ENCODE measurements at places on chromosomes 5 and 9.
A peak's percentile ranks its signal among the peaks of the same experiment; 100 is the strongest.

DNA sequence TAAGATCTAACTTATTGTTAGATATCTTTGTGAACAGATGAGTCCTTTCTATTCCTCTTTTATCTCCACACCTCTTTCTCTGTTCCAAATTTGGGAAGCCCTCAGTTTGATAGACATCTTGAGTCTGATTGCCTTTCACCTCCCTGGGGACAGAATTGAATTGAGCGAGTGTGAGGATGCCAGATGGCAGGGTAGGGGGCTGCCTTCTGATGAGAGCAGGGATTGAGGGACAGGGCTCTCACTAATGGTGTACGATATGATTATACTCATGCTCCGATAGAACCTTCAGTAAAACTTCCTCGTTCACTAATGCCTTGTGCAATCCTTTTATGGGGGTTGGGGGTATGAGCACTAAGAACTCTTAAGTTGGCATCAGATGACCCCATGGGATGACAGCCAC, 172.1 kb upstream of the DAP start:
- DNase-seq, result no peak

DNA sequence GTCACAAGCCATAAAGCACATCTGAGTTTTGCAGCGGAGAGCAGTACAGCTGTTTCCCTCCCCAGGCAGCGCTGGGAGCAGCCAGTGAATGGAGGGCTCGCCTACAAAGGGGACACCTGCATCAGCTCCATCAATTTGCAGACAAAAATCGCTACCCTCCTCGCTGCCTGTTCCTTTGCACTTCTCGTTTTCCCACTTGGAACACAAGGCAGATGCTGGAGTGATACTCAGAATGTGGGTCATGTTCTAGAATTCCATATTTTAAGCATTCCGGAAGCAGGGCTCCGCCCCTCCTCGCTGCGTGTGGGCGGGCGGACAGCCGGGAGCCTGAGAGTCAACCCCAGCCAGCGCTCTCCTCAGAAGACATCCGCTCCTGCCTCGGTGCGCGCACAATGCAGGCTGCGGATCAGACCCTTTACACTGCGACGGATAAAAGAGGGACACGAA, 92.1 kb downstream of the LMNB1 start:
- DNase-seq, result peak; percentile 37

DNA sequence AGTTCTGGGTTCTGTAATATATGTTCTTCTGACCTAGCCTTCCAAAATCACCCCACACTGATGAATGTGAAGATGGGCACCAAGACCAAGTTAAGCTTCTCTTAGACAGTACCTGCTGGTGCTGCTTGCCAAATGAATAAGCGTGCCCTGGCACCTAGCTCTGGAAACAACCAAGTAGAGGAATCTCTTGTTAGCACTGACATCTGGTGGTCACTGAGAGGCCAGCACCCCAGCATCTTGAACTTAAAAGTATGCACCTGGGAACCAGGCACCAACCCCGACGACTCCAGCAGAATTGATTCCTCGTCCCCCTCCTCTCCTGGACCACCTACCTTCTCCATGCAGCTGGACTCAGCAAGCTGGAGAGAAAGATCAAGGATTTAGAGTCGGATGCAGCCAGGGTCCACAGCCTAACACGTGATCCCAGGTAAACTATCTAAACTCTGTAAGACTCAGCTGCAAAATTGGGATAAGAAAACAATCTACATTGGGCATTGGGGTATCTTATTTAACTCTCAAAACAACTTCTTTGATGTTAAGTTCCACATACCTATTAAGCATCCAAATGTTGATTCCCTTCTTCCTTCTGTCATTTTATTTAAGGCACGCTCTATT, 89.8 kb downstream of the SLC1A3 start:
- DNase-seq, result no peak

DNA sequence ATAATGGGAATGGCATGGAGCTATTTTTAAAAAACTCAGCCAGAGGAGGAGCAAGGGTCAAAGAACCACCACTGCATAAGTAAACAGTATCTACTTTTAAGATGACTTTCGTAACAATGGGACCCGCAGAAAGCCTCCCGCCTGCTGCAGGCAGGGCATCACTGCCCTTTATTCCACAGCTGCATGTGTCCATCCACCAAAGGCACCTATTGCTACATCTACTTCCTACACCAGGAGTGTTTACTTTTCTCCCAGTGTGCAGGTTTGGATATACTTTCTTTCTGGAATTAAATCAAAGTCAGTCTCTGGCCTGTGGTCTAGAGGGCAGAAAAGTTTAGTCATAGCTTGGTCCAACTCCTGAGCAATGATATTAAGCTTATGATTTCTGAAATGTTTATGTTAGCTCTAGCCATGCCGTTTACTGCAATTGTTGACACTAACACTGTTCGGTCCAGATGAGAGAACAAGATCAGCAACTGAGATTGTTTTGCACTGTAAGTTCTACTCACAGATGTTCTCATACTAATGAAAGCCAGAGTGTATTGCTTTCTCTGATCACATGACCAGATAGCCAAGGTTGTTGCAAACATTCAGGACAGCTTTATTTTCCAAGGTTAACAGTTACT, 391.5 kb downstream of the FGF10 start:
- no peak for DNase-seq

DNA sequence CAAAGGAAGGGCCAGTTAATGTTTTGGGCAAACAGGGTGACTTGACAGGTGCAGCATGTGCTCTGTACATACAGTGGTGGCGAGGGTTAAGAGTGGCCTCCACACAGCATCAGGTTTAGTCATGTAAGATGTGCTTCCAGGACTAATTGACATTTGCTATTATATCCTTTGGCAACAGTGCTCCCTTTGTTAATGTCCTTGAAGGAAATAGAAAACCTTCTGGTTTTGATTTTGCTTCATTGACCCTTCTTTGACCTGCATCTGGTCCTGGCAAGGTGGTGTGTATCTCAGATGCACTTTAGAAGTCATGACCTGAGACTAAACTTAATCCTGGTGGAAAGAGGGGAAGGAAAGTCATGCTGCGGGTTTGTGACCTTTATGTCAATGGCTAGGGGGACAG, 440.0 kb downstream of the ENC1 start:
- no peak for DNase-seq

GRCh38 chr5:127863610-127864395, 160.6 kb downstream of the CCDC192 start:
- no peak for DNase-seq

DNA sequence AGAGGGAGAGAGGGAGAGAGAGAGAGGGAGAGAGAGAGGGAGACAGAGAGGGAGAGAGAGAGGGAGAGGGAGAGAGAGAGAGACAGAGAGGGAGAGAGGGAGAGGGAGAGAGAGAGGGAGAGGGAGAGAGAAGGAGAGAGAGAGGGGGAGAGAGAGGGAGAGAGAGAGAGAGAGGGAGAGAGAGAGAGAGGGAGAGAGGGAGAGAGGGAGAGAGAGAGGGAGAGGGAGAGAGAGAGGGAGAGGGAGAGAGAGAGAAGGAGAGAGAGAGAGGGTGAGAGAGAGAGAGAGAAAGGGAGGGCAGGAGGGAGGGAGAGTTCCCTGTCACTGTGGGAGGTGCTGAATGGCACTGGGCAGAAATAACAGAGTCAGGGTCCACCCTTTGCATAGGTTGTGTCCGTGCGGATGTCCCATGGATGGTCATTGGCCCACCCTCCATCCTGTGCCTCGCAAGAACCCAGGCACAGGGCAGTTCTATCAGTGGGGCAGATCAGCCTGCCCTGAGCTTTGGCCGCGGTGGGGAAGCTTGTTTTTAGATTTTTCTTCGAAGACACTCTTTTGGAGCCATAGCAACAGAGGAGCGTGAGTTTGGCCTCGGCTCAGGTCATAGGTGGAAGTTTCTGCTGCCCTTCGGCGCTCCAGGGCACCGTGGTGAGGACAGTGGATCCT, 30.1 kb downstream of the ADAMTSL2 start:
- no peak for DNase-seq

DNA sequence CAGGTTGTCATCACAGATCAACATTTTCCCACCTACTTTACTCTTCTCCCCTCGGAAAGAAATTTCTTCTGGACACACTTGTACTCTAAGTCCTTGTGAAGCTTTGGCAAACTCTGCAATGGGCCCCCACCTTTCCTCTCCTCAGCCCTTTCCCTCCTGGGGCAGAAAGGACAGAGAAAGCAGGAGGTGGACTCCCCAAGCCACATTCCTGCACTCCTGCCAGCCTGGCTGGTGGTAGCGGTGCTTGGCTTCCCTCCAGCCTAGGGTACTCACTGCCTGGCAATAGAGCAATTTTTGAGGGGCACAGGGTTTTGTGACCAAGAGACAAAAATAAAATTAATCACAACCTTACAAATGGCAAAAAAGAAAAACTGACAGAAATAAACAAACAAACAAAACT, 451.4 kb downstream of the ZSWIM6 start:
- no peak for DNase-seq

DNA sequence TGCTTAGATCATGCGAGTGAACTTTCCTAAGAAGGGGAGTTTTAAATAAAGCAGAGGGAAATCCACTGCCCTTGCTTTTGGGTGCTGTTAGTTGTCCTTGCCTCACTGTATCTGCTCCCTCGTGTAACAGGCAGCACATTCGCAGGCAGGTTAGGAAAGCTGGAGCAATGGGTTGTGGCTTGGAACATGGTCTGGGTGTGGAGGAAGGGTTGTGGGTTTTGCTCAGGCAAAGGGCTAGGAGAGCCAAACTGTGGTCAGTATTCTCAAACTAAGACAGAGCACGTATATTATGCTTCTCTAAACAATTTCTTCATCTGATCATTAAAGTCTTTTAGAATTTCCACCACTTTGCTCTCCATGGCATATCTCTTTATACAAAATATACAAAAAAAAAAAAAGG, 135.7 kb downstream of the FANCC start:
- DNase-seq, result no peak

DNA sequence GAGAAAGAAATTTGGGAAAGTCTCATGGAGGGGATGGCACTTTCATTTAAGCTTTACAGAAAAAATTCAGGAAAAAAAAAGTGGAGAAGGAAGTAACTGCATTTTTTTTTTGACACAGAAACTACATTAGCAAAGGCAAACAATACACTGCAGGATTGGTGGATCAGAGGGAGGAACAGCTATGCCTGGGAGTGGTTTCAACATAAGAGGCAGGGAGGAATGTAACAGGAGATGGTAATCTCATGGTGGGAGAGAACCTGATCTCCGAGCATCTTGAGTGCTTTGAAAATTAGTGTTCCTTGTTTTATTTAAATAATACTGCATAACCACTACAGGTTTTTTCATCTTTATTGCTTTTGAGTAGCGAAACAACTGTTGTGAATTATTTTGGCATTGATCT, 249.4 kb downstream of the FAM170A start:
- no peak for DNase-seq

GRCh38 chr5:158320178-158320674, 461.3 kb upstream of the CLINT1 start:
- DNase-seq, result no peak

GRCh38 chr9:98686961-98687855, 21.5 kb downstream of the GABBR2 start:
- no peak for DNase-seq

DNA sequence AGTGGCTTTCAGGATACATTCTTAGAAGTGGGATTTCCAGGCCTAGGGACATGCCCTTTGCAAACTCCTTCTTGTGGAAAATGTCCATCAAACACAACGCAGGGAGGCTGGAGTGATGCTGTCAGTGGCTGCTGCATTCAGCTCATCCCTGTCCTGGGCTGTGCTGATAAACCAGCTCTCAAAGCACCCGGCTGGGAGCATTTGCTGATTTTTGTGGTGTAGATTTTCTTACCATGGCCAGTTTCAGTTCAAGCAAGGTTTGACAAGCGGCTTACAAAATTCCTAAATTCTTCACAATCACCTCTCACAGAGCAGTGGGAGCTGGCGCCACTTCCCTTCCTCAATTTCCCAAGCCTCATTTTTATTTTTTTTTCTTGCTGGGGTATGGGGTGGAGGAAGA, 28.2 kb downstream of the FAM163B start:
- no peak for DNase-seq

DNA sequence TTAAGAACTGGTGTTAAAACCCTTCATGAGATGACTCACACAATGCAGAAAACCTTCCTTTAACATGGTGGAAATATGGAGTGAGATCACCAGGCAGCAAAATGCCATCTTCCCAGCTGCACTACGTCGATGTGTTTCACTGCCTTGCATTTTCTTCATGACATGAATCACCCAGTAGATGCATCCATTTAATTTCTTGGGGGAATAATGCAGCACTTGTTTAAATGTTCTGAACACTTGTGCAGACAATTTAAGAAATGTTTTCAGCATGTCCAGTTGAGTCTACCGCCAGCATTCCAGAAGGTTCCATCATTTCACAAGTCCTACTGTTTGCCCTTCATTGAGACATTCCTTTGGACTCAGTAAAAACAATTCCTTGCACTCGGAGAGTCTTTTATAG, 81.6 kb downstream of the ADAMTS16 start:
- no peak for DNase-seq

GRCh38 chr5:74862221-74862620, 4.0 kb downstream of the FAM169A start:
- no peak for DNase-seq

DNA sequence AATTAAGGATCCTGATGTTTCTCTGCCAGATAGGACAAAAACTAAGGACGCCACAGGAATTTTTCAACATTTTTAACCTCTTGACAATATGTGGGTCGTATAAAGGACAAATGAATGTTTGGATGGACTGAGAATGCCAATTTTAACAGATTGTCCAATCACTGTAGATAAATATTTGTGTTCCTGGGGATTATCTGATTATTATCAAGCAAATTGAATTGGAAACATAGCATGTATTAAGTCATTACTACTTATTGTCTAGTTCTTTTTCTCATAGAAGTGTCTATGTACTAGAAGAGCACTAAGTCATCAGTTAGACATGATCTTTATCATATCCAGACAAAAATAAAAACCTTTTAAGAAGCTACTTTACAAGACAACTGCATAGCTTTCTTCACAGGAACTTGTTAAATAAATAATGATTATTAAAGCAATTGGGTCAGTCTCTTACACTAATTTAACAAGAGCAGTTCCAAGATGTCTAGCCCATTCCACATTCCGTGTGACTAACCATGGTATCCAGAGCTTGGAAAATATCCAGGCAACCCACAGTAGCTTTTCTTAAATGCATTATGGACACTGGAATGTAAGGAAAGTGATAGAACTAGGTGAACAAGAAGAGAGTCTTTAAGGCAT, 127.5 kb upstream of the CDKN2B start:
- no peak for DNase-seq

DNA sequence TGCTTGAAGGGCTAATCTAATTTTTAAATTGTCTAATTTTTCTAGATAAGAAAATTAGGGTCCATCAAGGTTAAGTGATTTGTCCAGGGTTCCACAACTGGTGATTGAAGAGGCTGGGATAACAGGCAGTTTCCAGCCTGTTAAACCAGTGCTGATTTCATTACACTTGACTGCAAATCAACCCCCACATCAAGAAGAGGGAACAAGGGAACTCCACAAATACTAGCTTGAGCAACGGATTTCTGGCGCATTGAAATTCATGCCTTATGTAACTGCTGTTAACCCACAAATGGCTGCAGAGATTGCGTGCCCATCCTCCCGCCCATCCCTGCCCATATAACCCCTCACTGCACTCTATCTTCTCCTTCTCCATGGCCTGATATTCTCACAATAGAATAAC, 10.0 kb downstream of the PLPPR1 start:
- DNase-seq, result no peak

DNA sequence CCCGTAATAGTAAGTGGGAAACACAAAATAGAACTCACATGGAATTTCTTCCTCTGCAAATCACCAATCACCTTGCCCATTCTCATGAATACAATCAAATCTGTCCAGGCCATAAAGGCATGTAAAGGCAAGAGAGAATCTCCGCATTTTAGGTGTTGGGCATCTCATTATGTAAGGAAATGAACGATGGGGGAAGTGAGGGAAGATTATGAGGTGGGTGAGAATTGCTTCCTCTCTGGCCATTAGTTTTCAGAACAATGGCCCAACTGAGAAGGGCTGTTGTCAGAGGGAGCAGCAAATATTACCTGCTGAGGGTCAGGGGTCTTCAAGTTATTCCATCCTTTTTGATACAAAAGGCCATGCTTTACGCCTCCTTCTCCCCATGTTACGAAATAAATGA, 455.1 kb downstream of the ARHGEF28 start:
- no peak for DNase-seq

All from GM12891 (cell line).